ENCODE measurements at places on chromosomes 4 and X.

DNA sequence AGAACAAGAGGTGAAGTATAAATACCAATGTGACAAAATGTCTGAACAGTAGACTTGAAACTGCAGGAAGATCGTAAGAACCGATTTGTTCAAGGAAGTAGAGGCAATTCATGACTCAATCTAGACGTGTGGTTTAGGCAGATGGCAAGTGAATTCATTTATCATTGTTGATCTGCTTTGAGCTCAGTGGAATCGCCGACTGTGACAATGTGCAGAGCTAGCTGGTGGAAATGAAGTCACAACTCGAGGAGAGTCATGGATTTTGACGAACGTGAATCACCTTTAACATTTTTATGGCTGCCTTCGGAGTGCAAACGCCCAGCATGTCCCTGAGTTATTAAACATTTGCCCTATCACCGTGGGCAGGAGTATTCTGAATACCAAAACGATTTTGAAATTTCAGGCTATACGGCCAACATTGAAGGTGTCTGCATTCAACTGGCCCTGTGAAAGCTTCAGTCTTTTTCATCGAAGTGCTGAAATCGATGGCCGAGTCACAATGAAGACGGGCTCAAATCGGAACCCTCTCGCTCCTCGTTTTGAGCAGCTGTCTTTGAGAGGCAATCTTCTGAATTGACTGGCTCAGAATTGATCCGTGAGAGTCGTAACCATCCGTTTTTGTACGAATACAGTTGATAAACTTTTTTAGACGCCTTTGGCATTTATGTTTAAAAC is 689 bp upstream of the OGT start:
- DNase-seq: no peak

DNA sequence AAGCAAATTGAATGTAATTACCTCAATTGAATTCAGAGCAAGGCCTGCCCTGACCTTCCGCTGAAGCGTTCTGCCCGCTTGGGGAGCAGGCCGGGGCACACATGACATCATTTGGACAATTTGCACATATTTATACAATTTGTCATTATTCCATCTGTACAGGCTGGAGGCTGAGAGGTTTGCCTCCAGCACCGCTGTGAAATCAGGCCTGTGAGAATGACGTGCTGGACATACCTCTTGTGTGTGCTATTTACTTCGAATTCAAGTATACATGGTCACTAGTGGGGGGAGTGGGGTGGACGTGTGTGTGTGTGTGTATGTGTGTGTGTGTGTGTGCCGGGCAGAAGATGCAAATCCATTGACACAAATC is 285.6 kb downstream of the SHOX start:
- DNase-seq: no peak

- DNase-seq: no peak
Observed at GRCh38 chrX:14398725-14399124, 130.6 kb upstream of the GLRA2 start.

DNA sequence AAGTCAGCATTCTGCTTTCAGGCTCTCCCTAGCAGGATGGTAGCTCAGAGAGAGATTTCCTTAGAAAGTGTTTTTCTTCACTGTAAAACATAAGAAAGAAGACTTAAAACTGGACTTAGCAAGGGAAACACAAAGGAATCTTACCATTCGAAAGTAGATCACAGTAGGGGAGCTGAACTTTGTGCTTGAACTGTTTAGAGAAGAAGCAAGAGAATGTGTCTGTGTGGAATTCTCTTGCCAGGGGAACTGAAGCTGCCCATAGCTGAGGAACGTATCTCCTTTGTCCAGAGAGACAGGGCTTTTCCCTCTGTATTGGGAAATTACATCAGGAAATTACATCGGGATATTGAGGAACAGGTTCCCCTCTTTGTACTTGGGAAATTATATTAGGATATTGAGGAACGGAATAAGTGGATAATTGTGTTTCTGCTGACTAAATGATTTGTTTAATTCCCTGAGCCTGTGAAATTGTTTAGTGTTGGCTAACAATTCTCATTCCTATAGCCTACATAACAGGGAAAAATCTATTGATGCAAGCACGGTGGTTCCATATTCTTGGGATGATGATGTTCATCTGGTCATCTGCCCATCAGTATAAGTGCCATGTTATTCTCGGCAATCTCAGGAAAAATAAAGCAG is 21.2 kb downstream of the SRD5A3 start:
- no peak for DNase-seq

GRCh38 chr4:15104825-15105224 is 102.5 kb downstream of the CPEB2 start:
- no peak for DNase-seq

GRCh38 chrX:84666086-84666485 is 163.8 kb upstream of the HDX start:
- no peak for DNase-seq

DNA sequence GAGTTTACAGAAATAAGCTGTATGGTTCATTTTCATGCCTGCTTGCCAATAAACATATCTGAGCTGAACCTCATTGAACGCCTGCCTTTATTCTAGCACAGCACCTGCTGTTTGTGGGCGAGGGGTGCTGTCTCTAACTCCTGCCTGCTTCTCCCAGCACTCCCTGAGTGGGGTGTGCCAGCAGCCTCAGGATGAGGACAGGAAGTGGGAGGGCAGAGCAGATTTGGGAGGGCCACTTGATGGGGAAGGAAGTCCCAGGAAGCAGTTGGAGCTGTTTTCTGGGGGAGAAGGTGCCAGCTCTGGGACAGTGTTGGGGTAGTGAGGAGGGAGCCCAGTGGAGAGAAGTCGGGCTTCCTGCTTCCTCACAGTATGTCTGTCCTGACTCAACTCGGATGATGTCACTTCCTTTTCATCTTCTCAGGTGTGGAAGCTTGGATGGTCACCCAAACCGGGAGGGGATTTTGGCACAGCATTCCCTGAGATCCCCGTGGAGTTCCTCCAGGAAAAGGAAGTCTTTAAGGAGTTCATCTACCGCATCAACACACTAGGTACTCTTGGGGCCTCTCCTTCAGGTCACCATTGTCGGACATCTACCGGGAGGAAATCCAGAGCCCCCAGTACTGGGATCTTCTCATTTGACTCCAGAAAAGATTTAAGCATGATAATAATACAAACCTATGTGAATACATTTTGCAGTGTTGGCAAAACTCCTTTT is 29.0 kb upstream of the MSANTD1 start:
- no peak for DNase-seq

DNA sequence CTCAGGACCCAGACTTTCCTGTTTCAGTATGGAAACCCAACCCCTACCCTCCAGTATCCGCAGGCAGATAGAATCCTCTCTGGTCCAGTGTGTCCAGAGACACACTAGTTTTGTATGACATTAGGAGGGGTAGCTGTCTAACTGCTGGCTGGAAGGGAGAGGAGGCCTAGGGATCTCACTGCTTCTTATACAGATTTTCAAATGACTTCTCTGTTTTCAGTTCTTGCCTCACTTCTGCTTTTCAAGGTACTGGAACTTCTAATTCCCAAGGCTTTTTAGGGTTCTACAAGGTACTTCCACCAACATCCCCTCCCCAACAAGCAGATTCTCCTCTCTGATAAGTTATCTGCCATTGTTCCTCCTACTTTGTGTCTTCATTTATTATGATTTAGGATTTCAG is 6.1 kb downstream of the SGCB start:
- no peak for DNase-seq

GRCh38 chrX:8971116-8971515 is 62.8 kb downstream of the FAM9B start:
- no peak for DNase-seq

DNA sequence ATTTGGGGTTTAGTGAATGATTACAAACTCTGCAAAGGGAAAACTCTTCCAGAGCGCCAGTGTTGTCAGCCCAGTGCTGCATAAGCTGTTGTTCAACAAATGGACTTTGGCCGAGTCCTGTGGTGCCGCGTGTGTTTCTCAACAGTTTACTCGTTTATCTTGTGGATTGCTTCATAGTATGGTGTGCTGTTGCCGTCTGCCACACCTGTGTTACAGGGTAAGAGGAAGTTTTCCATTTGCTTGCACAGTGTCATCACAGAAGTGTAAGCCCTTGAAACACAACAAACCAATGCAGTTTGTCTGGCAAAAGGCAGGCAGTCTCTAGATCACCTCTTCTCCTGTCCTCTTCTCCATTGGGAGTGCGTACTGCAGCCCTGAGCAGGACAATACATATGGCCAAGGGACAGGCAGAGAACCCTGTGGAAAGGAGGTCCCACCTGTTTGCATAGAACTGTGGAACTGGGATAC is 66.3 kb downstream of the DCUN1D4 start:
- no peak for DNase-seq

DNA sequence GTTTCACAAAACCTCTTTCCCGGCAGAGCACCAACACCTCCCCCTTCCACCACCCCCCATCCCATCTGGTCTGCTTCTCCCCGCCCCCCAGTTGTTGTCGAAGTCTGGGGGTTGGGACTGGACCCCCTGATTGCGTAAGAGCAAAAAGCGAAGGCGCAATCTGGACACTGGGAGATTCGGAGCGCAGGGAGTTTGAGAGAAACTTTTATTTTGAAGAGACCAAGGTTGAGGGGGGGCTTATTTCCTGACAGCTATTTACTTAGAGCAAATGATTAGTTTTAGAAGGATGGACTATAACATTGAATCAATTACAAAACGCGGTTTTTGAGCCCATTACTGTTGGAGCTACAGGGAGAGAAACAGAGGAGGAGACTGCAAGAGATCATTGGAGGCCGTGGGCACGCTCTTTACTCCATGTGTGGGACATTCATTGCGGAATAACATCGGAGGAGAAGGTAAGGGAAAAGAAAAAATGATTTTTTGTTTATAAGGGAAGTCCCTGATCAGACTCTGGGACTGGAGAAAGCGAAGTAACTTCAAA is at the start of gene PDGFRA:
Gene PDGFRA (plus strand): TSS at position 333 of the 541 bp plus-strand sequence. CDS start 29,476 bp downstream, outside the sequence.
- peak; percentile 60 for DNase-seq

DNA sequence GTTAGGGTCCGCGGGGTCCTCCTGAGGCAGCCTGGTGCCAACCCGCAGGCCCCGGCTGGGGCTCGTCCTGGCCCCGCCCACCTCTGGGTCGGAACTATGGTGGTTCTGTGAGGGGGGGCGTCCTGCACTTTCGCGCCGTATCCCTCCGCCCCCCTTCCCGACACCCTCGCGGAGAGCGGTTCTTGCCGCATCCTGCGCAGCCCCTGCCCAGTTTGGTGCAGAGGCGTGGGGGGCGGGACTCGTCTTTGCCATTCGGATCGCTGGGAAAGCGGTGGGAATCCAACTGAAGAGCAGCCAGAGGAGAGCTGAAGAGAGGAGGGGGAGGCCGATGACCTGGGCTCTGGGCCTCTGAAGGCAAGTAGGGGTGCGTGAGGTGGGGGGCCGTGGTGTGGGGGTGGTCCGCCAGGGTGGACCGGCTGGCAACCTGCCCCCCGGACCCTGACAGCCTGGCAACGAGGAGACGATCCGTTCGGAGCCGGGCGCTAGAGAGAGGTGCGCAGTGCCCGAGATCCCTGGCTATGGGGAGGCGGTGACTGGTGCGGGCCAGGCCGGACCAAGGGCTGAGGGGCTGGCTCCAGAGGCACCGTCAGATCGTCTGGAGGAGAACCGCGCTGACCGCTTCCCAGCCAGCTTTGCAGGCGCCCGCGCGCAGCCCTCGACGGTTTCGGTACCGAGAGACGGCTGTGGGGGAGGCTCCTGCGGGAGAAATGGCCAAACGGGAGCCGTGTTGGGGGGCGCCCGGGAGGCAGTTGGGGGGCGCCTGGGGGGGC is at the start of gene GPRASP1:
Gene GPRASP1 (plus strand): TSS at position 242 of the 770 bp plus-strand sequence. CDS start 2,431 bp downstream, outside the sequence.
- DNase-seq: peak; percentile 53

DNA sequence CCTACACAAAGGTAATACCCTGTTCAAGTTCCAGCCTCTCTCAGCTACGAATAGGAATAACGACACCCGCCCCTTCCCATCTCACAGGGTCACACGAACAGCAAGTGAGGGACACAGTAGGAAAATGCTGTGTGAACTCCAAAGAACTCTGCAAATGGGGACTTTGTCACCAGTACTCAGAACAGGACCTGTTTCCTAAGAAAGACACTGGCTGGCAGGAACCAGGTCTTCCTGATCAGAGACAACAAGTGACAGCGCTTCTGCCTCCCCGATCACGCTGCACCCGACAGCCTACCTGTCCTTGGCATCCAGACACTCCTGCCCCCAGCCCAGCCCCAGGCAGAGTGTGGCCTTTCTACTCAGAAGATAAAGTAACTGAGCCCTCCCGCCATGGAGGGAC is 14.2 kb downstream of the DCTD start:
- DNase-seq: no peak

DNA sequence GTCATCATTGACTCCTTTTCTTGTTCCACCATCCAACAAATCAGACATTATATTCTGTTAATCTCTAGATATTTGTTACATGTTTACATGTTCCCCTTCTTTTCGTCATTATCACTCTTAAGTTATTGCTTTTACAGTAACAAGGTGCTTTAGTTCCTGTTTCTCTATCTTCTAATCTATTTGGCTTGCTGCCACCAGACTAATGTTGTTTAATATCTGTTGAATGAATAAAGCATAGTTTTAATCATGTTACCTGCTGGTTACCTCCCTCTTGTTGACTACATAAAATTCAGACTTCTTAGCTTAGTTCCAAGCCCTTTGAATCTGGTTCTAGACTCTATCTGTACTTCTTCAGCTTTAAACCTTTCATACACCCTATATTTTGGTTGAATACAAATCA is 129.8 kb upstream of the TRIM2 start:
- DNase-seq: no peak

GRCh38 chr4:118086344-118086743 is 52.1 kb downstream of the NDST3 start:
- no peak for DNase-seq

GRCh38 chrX:10169175-10169574 is 12.4 kb downstream of the CLCN4 start:
- DNase-seq: no peak

DNA sequence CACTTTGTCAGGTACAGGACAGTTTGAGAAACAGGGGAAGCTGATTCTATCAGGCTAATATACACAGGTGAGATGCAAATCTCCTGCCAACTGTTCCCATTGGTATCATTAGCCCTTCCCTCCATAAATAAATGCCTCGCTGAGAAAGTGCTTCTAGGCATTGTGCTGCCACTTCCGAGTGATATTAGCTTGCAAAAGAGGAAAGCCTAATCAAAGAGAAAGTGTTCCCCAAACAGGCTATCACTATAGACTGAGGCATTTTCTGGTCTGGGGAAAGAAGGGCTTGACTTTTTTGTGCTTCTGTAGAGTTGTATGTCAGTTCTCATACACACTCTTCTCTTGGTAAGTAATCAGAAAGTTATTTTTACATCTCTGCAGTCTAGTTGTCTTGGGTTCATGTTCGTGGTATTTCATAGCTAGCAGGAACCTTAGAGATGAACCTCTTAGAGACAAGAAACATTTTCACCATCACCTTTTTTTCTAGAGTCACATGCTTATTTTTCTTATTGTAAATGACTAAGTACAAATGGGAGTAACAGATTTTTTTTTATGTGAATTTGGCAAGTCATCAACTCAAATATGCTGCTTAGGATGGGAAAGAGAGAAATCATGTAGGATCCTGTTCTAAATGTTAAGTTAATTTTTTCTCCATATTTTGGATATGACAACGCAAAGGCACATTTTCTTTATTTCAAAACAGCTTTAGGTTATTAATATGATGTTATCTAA is 1009.8 kb downstream of the ADGRL3 start:
- no peak for DNase-seq

DNA sequence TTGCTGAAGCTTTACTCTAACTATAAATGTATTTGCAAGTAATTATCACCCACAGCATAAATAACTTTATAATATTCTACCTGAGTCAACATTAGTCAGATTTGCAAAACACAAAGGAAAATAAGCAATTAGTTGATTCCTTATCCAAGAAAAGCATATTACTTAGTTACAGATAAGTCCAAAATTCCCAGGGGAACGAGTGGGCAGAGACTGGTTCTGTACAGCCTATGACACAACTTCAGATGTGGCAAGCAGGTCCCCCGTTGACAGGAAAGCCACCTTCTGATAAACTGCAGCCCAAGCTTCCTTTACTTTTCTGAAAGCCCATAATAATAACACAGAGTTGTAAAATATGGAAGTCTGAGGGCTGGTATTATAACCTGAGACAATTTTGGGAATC is 62.4 kb upstream of the NDP start:
- no peak for DNase-seq

All from breast epithelium (tissue), 4 donors.